BJ (cell line): ENCODE measurements at places on chromosomes 1 and 21.

DNA sequence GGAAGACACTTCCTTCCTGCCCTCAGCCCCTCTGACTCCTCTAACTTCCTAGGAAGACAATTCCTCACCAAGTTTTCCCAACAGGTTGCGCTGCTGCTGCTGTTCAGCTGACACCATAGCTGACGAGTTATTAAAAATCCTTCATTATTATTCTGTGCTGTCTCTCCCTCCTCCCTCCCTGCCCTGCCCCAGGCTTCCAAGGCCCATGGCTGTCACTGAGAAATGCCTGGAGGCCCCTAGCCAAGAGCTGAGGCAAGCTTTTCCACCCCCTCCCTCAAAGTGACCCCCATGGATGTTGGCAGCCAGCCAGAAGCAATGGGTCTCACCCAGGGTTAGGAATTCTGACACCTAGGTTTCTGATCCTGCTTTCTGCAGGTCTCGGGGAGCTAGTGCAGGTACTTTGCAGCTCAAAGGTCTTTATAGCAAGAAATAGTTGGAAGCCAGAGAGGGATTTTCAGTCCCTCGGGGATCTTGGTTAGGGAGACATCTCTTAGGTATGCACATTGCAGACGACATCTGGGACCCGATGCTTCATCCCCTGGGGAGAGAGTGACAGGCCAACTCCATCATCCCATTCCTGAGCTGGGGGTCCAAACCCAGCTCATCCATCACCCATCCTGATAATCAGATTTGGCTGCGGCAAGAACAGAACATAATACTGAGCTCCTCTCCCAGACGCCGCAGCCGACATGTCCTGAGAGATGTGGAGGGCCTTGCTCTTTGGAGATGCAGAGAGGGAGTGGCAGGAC lies 65.0 kb downstream of the KIRREL1 start:
- no peak for DNase-seq

GRCh38 chr1:159142391-159142663 lies 29.1 kb upstream of the CADM3 start:
- DNase-seq = no peak

- no peak for DNase-seq
Observed at GRCh38 chr21:27371975-27372331, 405.1 kb upstream of the ADAMTS5 start.

- DNase-seq = no peak
Observed at GRCh38 chr1:94456736-94457135, 38.5 kb downstream of the ABCD3 start.

- DNase-seq = no peak
Observed at GRCh38 chr1:245041058-245041698, 113.6 kb upstream of the KIF26B start.
